H4 (cell line): ENCODE measurements at places on chromosomes 7 and 10. TPM values are rescaled to one million over a fixed set of nuclear protein-coding genes. Genes with fewer than 3 reads are reported as not detected.

Gene SPOCK2
- total RNA-seq = 0.27 and 0.29 TPM in 2 replicates

Gene FAM13C
- total RNA-seq = 3.9 and 8.1 TPM in 2 replicates

Gene PAOX
- not detected in 2 replicates for total RNA-seq

Gene EVX1
- not detected in 2 replicates for total RNA-seq

Gene MAD1L1
- total RNA-seq = 116 and 121 TPM in 2 replicates

Gene ITIH5
- 0.10 and 0.29 TPM in 2 replicates for total RNA-seq

Gene TMEM213
- not detected in 2 replicates for total RNA-seq

Gene ASZ1
- total RNA-seq = 0.14 TPM in 1 of 2 replicates, not detected in the other

Gene PDAP1
- total RNA-seq = 147 and 170 TPM in 2 replicates

Gene SVIL
- total RNA-seq = 4.7 and 125 TPM in 2 replicates

Gene IGF2BP3
- total RNA-seq = 68.8 and 110 TPM in 2 replicates

Gene AKR1D1
- total RNA-seq = not detected in 2 replicates

Gene TIMM23
- 138 and 155 TPM in 2 replicates for total RNA-seq

Gene RBP3
- not detected in 2 replicates for total RNA-seq

Gene BLNK
- 0.10 TPM in 1 of 2 replicates, not detected in the other for total RNA-seq

Gene UPK3B
- total RNA-seq = not detected in 2 replicates

Gene FOXK1
- 11.9 and 12.8 TPM in 2 replicates for total RNA-seq

Gene CELF2
- 0.72 and 0.77 TPM in 2 replicates for total RNA-seq

Gene TLX1
- not detected in 2 replicates for total RNA-seq

Gene DENND2A
- 0.77 and 1.7 TPM in 2 replicates for total RNA-seq

Gene GLRX3
- 163 and 181 TPM in 2 replicates for total RNA-seq

Gene WIPF3
- total RNA-seq = not detected in 2 replicates

Gene CCDC172
- 0.06 and 0.41 TPM in 2 replicates for total RNA-seq

Gene MSS51
- total RNA-seq = 0.12 TPM in 1 of 2 replicates, not detected in the other

Gene CPN1
- not detected in 2 replicates for total RNA-seq

Gene MYL7
- not detected in 2 replicates for total RNA-seq

Gene SPDYE1
- not detected in 2 replicates for total RNA-seq
